Mesenteric fat pad (tissue), 1 donor: ENCODE measurements at places on chromosomes 1 and 21. TPM values are rescaled to one million over a fixed set of nuclear protein-coding genes. Genes with fewer than 3 reads are reported as not detected.

- no peak for DNase-seq
These were observed 6.1 kb upstream of the HEYL start for GRCh38 chr1:39645411-39646043.

DNA sequence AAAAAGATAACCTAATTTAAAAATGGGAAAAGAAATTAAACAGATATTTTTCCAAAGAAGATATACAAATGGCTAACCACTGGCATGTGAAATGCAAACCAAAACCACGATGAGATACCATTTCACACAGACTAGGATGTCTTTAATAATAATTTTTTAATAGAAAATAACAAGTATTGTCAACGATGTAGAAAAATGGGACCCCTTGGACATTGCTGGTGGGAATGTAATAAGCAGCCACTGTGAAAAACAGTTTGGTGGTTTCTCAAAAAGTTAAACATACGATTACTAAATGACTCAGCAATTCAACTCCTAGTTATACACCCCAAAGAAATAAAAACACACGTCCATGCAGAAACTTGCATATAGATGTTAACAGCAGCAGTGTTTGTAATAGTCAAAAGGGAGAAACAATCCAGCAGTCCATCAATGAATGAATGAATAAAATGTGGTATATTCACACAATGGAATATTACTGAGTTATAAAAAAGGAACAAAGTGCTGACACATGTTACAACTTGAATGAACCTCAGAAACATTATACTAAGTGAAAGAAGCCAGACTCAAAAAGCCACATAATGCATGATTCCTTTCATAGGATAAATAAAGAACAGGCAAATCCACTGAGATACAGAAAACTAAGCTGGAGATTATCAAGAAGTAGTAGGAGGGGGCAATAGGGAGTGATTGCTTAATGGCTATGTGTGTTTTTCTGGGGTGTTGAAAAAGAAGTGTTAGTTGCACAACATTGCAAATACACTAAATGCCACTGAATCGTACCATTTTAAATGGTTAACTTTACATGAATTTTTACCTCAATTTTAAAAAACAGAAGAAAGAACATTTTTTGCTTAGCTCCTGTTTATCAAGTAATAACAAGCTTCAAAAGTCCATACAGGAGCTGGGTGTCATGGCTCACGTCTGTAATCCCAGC lies 4.1 kb downstream of the PPT1 start:
- DNase-seq, result no peak

DNA sequence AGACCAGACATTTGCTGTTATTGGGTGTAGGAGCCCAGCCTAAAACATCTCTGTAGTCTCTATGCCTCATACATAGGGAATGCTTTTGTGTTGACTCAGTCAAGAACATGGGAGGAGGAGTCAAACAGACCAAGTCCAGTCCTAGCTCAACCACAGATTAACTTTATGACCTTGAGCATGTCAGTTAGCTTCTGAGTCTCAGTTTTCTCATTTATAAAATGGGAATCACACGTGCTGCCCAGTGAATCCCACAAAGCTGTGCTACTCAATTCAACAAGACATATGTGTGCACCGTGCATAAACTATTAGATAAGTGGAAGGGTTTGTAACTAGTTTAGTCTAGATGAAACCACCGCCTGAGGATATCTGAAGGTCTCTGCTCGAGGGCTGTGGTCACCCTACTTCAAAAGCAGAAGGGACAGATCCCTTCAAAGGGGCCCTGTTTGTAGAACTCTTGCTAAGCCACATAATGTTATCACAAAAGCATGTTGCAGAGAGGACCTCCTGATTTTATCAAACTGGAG lies 109.5 kb upstream of the NFIA start:
- DNase-seq, result no peak

GRCh38 chr1:14654554-14654953 lies 56.1 kb downstream of the KAZN start:
- DNase-seq, result no peak

- no peak for DNase-seq
These were observed 23.6 kb downstream of the TGFB2 start for GRCh38 chr1:218368686-218369085.

C1orf116 gene
- 0.10 TPM for total RNA-seq

GRCh38 chr1:64516803-64517568 lies 47.1 kb downstream of the CACHD1 start:
- no peak for DNase-seq

SIPA1L2 gene
- total RNA-seq, result 28.3 TPM

ANKRD65 gene
- 4.1 TPM for total RNA-seq

MCOLN2 gene
- 0.29 TPM for total RNA-seq

BRDT gene
- not detected for total RNA-seq

UBASH3A gene
- 0.32 TPM for total RNA-seq

DNA sequence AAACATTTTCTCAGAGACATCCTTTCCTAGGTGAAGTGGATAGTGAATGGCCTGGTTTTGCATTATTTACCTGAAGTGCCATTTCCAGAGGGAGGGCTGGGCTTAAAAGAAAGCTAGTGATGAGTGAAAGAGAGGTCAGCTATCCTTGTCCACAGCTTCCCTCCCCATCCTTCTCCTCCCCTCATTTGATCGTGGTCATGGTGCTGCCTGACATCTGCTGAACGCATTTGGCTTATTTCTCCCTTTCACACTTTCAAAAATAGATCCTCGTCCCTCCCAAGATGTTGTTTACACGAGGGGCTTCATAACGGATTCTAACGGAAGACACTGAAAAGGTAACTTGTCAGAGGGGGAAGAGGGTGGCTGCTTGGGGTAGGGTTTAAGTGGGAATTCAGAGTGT lies 66.1 kb downstream of the PRRX1 start:
- DNase-seq, result no peak

SAMD11 gene
- 2.8 TPM for total RNA-seq

- DNase-seq, result no peak
These were observed 38.7 kb upstream of the IPO9 start for GRCh38 chr1:201790261-201790660.

FLG2 gene
- total RNA-seq, result not detected

DNA sequence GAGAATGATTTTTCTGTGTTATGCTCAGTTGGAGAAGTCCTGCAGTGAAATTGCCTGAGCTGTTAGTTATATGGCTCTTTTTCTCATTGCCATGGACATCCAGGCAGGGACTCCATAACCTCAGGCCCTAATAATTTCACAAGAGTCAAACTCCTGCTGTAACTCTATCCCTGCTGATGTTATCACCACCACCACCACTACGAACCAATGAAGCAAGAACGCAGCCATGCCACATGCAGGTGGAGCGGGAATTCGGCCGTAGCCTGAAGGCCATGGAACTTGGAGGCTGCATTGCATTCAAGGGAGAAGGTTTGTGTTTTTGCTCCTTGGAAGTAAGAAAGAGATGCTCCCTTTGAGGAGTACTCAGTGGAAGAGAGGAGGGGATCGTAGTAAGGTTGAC lies 16.8 kb upstream of the DLGAP3 start:
- DNase-seq, result no peak

GRCh38 chr21:38838598-38839327 lies 33.0 kb downstream of the ETS2 start:
- DNase-seq, result no peak

PYCR2 gene
- total RNA-seq, result 48.9 TPM

- DNase-seq, result no peak
These were observed 4.6 kb downstream of the CTPS1 start for GRCh38 chr1:40984066-40984465.
